Spinal cord (tissue), 10 donors: ENCODE measurements at places on chromosomes 5 and 9. TPM values are rescaled to one million over a fixed set of nuclear protein-coding genes. Genes with fewer than 3 reads are reported as not detected.

CD14 gene
- 7.9 TPM for polyA plus RNA-seq

GLRA1 gene
- 11.0 TPM for polyA plus RNA-seq

GFI1B gene
- 0.30 TPM for polyA plus RNA-seq

DNA sequence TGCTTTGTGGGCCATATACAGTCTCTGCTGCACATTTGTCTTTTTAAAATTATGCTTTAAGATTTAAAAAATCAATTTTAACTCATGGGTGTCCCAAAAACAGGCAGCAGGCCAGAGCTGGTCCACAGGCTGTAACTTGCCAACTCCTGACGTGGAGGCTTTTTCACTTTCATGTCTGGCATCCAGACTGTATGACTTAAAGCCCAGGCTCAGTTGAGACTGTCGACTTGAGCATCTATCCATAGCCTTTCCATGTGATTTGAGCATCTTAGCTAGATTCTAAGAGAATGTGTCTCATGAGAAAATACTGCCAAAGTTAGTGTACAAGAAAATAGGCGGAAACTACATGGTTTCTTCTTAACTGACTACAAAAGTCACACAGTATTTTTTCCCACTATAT is 559.0 kb upstream of the TUSC1 start:
- no peak for DNase-seq

DNA sequence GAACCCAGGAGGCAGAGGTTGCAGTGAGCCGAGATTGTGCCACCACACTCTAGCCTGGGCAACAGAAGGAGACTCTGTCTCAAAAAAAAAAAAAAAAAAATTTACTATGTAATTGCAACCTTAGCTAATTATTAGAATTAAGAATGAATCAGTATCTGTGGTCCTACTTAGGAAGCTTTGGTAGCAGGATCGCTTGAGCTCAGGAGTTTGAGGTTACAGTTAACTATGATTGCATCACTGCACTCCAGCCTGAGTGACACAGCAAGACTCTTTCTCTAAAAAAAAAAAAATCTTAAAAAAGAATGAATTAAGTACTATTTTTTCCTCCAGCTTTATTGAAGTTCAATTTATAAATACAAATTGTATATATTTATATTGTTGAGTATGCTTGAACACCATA is 16.7 kb downstream of the NDUFAF2 start:
- no peak for DNase-seq

DNA sequence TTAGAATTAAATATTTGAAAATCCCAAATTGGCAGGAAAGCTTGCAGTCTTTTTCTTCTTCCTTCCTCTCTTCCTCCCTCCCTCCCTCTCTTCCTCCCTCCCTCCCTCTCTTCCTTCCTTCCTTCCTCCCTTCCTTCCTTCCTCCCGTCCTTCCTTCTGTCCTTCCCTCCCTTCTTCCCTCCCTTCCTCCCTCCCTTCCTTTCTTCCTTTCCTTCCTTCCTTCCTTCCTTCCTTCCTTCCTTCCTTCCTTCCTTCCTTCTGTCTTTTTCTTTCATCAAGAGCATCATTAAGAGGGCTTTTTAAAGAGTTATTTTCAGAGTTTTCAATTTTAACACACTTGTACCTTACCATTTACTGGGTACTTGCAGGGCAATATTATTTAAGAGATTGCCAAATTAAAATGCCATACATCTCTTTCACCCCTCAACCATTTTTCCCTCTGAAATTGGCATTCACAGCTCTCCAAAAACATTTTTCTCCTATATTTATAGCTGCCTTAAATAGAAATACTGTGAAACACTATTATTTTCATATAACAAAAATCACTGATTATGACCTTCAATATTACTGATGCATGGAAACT is 99.2 kb upstream of the C6 start:
- DNase-seq, result no peak

- no peak for DNase-seq
These were observed 2.8 kb downstream of the ZNF608 start for GRCh38 chr5:124743602-124744169.

DNA sequence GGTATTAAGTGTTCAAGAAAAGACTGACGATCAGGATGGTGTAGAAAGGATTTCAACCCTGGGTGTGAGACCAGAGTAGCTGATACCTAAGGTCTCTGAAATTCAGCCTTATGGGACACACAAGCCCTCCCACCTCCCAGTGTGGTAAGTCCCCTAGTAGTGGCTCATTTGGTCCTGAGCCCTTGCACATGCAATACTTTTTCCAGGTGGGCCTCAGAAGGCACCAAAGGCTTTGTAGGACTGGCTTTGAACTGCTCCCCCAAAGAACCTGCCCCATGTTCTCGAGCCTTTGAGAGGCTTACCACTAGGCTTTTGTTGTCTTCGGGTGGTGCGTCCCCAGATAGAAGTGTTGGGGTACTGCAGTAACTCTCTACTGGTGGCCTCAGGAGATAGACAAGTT is 803 bp downstream of the GARIN3 start:
- DNase-seq, result no peak

- peak; percentile 82 for DNase-seq
These were observed 64.4 kb downstream of the FAM114A2 start for GRCh38 chr5:153974131-153974812.

- no peak for DNase-seq
These were observed 112.5 kb upstream of the LARP1 start for GRCh38 chr5:154642499-154643245.

DNA sequence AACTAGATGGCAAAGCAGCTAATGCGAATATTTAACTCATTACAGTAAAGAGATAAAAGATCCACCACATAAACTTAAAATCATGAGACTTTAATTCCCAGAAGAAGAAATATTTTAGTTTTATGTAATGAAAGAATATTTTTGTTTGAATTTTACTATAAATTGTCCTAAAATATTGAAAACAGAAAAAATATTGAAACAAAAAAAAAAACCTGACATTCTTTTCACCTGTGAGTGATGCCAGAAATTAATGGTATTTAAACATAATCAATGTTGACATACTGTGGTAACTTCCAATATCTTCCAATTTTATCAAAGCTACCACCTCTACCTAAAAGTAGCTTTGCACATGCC is 153.2 kb downstream of the MEF2C start:
- no peak for DNase-seq

- no peak for DNase-seq
These were observed 40.7 kb downstream of the WNK2 start for GRCh38 chr9:93224591-93224990.

- DNase-seq, result no peak
These were observed 40.8 kb upstream of the DAB2IP start for GRCh38 chr9:121610638-121610953.

- DNase-seq, result no peak
These were observed 41.7 kb downstream of the STK32A start for GRCh38 chr5:147276497-147276896.

- DNase-seq, result no peak
These were observed 23.4 kb downstream of the ANXA6 start for GRCh38 chr5:151134228-151134627.

GRCh38 chr5:132467287-132467984 is 23.1 kb downstream of the IRF1 start:
- no peak for DNase-seq

GRCh38 chr9:119652931-119653330 is 283.7 kb upstream of the BRINP1 start:
- no peak for DNase-seq
